ENCODE measurements at places on chromosomes 3 and 15.

DNA sequence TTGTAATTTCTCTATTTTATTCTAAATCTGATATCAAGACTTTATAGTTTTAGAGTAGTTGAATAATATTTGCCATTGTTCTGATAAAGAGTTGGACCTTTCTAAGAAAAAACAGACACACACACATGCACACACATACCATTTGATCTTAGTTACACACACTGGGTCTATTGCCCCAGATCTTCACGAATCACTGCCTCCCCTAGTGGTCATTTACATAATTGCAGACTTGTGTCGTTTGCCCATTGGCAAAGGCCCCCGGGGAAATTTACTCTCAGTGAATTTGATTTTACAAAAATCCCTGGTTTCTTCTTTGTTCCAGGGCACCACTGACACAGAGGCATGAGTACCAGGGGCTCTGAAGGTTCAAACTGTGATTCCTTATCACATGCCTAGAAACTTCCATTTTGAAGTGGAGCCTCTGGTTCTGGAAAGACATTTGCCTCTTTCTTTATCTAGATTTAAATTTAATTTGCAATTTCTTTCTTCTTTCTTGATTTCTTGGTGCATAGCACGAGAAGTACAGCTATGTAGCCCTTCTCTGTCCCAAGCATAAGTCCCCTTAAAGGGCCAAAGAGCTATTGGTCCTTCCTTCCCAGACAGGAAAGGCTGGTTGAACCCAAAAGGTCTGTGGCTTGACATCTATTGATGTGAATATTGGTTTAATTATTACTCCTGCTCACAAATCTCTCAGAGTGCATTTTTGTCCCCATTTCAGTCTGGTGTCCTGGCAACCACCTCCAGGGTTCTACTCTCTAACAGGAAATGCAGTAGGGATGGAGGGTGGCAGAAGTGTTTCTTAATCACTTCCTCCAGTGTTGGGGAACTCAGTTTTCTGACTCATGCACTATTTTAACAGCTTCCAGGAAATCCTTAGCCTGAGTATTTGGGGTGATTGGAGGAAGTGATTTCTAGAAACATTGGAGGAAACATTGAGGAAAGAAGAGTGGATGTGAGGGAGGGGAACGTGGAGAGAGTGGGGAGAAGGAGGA is 32.4 kb upstream of the SLC6A11 start:
- H3K27ac ChIP-seq = no peak overlapping the region
- peaks cover 6% of the 10 kb centered on the region for H3K4me1 ChIP-seq
- peaks cover 23% of the 10 kb centered on the region for H3K27me3 ChIP-seq
- H3K4me3 ChIP-seq = no peak overlapping the region

DNA sequence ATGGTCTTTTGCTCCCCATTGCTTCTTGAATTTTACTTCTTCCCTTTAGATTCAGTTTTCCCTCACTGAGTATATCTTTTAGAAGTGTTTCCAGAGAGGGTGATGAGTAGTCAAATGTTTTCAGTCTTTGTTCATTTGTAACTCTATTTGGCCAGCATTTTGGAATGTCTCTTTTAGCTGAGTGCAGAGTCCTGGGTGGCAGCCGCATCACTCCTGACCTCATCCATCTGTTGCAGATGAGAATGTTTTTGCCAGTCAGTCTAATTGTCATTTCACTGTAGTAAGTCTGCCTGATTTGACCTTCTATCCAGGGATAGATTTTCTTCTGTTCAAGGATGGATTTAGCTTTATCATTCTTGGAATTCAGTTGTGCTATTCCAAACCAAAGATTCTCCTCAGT is 7.3 kb downstream of the SRPRB start:
- DNase-seq = no peak
- H3K4me3 ChIP-seq = no peak overlapping the region
- H3K27ac ChIP-seq = no peak overlapping the region
- no peaks in the 10 kb centered on the region for H3K27me3 ChIP-seq

- no peaks in the 10 kb centered on the region for H3K36me3 ChIP-seq
- peaks cover 12% of the 10 kb centered on the region for H3K27me3 ChIP-seq
- DNase-seq = no peak
- no peak overlapping the region for H3K4me3 ChIP-seq
- H3K27ac ChIP-seq = no peak overlapping the region
These were observed 183.5 kb downstream of the SUCNR1 start for GRCh38 chr3:152056987-152057386.

GRCh38 chr15:93200081-93200836 is 111.2 kb upstream of the RGMA start:
- H3K27me3 ChIP-seq = peaks cover 15% of the 10 kb centered on the region
- no peaks in the 10 kb centered on the region for H3K4me1 ChIP-seq
- no peak for DNase-seq
- H3K27ac ChIP-seq = no peak overlapping the region
- no peaks in the 10 kb centered on the region for H3K36me3 ChIP-seq
- no peak overlapping the region for H3K4me3 ChIP-seq

- no peaks in the 10 kb centered on the region for H3K27me3 ChIP-seq
- H3K27ac ChIP-seq = peak overlapping the region; percentile 96
- peak overlapping the region; percentile 92 for H3K4me3 ChIP-seq
- H3K4me1 ChIP-seq = peaks cover 59% of the 10 kb centered on the region
These were observed 686 bp downstream of the VPS8 start for GRCh38 chr3:184812662-184813042.

DNA sequence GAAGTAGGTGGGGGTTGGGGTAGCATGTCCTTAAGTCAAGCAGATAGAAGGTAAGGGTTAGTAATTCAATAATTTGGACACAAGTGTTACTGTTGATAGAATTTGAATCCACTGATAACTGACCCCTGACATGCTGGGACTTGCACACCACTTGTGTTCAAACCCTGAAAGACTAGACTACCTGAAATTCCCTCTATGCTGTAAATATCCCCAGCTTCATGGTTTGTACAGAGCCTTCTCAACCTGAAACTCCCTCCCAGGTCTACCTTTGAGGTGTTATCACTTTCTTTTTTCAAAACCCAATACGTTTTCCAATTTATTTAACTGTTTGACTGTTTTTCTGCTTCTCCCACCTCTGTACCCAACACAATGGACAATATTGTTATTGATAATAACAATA is 459.6 kb downstream of the NLGN1 start:
- no peak overlapping the region for H3K4me3 ChIP-seq
- H3K27me3 ChIP-seq = no peaks in the 10 kb centered on the region
- H3K27ac ChIP-seq = no peak overlapping the region
- no peak for DNase-seq

- peaks cover 23% of the 10 kb centered on the region for H3K4me1 ChIP-seq
- peaks cover 6% of the 10 kb centered on the region for H3K27me3 ChIP-seq
- peaks cover 15% of the 10 kb centered on the region for H3K36me3 ChIP-seq
- H3K27ac ChIP-seq = peak overlapping the region; percentile 2
- peak overlapping the region; percentile 85 for H3K4me3 ChIP-seq
These were observed 16.7 kb upstream of the WNT7A start for GRCh38 chr3:13896473-13897154.

DNA sequence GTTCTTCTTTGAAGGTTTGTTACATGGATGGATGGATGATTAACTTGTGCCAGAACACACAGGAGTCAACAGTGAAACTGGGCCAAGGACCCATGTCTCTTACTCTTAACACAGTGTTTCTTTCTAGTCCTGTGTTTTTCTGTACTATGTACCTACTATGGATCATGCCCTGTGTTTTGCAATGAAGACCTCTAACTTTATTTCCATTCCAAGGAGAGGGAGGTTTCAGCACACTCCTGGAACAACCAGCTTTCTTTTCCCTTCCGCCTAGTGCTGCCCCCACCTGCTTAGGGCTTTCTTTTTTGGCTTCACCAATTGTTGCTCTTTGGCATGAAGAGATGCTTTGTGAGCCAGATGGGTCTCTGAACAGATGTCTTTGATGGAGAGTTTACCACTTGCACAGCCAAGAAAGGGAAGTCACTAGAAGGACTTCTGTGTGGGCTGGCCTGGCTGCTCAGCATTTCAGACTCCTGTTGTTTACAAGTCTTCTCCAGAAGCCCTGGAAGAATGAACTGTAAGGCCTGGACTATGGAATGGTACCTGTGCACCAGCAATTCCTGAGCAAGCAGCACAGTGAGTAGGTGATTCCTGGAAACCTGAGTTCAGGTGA is 44.5 kb downstream of the SNAPC5 start:
- no peak overlapping the region for H3K27ac ChIP-seq
- H3K4me3 ChIP-seq = no peak overlapping the region
- H3K36me3 ChIP-seq = peaks cover 28% of the 10 kb centered on the region
- no peaks in the 10 kb centered on the region for H3K4me1 ChIP-seq
